ENCODE measurements at places on chromosomes 5 and 9. TPM values are rescaled to one million over a fixed set of nuclear protein-coding genes. Genes with fewer than 3 reads are reported as not detected.

DNA sequence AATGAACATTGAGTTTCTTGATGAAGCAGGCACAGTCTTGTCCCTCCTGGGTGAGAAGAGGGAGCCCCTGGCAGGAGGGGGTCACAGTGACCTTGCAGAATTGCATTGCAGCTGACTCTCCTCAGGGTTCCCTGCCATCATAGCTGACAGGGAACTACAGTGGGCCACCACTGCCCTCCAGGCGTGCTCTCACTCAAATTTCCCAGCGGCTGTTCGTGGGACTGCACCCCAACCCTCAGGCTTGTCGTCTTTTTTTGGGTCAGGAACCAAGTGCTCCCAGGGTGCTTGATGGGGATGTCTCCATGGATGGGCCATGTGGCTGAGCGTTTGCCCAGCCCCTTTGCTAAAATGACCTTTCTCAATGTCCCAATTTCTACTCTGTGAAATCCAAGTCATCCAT lies 215.8 kb downstream of the MELK start:
- no peak for DNase-seq

- no peak for DNase-seq
These were observed 49.0 kb downstream of the FOXI1 start for GRCh38 chr5:170154744-170155143.

GRCh38 chr9:133370685-133371084 lies 5.2 kb downstream of the SURF4 start:
- no peak for DNase-seq

DNA sequence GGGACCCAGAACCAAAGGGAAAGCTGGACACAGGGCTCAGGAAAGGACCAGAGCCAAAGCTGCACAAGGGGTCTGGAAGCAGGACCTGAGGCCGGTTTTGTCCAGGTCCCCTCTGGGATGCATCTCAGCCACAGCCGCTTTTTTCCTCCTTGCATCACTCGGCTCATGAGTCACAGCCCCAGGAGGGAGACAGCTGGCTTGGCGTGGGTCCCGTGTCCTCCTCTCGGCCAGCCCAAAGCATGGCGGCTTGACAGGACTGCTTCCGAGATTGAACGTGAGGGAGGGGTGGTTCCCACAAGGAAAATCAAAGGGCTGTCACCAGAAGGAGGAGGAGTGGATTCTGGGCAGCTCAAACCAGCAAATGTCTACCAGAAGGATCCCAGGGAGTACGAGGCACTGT lies 56.7 kb upstream of the CPLX2 start:
- DNase-seq: no peak

GRCh38 chr5:28473531-28474107 lies 1435.2 kb upstream of the CDH9 start:
- no peak for DNase-seq

GRCh38 chr9:110545705-110546104 lies 33.8 kb downstream of the SVEP1 start:
- no peak for DNase-seq

- peak; percentile 60 for DNase-seq
These were observed at the start of gene ELOVL7 for GRCh38 chr5:60843936-60844905. Gene ELOVL7, minus strand, starts transcription at chr5:60844269. Its CDS starts 56,872 bp downstream, at chr5:60787397.

- no peak for DNase-seq
These were observed 1.7 kb downstream of the AGGF1 start for GRCh38 chr5:77031891-77032290.

DNA sequence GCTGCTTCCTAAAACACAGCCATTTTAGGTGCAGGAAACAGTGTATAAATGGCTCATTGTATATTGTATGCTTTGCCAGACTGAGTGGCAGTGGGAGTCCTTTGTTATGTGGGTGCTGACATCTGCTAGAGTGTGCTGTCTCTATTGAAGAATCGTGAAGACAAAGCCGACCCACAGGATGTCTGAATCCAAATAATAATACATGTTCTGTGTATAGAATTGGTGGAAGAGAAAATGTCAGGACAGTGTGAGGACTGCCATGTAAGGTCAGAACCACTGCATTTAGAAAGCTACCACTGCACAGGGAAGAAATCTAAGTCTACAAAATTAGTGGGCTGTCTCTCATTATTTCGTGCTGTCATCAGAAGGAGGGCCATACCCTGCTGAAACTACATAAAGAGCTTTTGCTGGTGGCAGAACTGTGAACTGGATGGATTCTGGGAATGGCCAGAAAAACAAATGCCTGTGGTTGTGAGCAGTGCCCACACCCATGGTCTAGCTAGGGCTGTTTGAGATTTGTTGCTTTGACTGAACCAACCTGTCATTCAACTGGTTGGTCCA lies 2.5 kb downstream of the IL7R start:
- DNase-seq: no peak

- no peak for DNase-seq
These were observed 115.8 kb downstream of the DAB2IP start for GRCh38 chr9:121767171-121767769.

DNA sequence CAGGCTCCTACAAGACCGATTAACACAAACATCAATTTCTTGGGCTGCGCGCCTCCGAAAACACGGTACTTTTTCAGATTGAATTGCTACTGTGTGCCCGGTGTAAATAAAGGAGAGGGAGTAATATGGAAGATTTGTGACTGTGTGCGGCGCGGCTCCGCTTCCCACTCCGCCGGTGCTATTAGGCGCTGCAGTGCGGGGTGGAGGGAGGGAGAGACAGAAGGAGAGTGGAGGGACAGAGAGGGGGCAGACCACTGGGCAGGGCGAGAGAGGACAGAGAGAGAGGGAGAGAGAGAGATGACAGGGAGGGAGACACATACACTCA lies 24.7 kb upstream of the RNU6ATAC start:
- no peak for DNase-seq

DNA sequence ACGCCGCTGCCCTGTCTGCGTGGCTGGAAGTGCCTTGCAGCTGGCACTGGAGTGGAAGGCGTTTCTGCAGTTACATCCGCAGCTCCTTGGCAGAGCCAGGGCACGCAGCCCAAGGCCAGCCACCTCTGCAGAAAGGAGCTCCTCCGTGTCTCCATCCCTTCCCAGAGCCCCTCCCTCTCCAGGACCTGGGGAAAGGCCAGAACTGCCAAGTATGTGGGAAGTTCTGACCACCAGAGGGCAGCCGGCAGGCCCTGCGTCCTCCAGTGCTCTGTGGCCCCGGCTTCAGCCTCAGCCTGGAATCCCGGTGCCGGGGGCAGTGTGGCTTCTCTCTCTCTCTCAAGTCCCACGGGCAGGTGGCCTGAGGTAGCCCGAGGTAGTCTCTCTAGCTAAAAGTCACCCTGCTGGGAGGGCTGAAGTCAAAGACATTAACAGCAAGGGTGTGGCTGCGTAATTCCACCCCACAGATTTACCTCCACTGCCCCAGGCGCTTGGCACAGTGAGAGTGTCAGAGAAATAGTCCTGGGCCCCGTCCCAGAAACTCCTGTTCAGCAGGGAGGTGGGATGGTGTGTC lies 101.7 kb upstream of the FCN2 start:
- no peak for DNase-seq

DNA sequence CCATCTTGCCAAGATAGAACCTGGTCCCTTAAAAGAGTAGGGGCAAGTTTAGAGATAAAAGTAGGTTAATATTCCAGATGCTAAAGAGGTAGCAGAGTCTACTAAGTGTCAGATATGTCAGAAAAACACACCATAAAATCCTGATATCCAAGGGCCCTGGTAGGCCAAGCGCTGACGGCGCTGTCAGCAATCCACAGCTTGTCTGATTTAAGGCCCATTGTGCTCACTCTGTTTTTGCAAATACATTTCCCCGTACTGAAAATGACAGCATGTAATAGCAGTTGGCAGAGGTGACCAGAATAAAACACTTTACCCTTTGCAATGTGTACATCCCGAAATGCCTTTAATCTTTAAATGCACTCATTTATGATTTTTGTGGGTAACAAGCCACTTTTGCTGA lies 9.9 kb upstream of the NUDT12 start:
- no peak for DNase-seq

DNA sequence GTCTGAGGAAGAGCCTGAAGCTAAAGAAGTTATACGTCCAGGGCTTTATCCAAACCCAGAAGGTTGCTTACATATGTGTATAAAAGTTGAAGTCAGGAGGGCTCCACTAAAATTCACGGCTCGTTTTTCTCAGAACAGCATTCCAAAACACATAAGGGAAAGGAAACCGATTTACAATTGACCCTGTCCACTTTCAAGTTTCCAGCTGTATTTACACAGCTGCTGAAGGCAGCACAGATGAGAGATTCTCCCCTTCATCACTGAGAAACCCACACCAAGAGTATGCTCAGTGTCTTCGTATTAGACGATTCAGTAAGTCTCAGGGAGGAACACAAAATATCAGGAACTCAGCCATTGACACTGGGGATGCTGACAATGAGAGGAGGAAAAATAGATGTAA lies 5.9 kb upstream of the NREP start:
- no peak for DNase-seq

DNA sequence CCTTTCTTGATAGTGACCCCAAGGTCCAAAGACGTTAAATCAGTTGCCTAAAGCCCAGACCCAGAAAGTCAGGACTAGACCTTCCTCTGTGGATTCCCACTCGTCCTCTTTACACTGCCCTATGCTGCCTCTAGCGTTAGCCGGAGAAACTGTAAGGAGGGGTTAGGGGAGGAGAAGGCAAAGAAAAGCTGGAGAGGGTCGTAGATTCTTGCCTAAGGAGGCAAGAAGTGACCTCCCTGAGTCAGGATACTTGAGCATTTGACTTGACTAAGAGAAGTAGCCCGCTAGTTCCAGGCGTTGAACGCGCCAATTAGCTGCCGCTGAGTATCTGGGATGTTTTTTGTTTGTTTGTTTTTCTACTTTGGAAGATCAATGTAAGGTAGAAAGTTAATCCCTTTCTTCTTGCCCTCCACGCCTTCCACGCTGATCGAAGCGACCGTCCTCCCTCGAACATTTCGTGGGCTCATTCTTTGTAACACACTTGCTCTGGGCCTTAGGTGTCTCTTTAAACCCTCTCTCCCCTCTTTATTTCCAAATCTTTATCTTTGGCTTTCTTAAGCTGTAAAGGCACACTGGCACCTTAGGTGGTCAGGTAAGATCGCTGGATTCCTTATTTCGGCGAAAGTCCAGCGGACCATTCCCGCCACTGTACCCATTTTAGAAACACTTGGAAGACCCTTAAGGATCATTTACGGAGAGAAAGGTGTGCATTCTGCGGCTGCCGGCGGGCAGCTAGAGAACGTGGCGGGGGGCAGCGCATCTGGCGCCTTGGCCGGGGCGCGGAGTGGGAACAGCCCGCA lies 5.1 kb upstream of the RGMB start:
- no peak for DNase-seq

- no peak for DNase-seq
These were observed 174.0 kb downstream of the PALM2AKAP2 start for GRCh38 chr9:109953813-109954497.

DNA sequence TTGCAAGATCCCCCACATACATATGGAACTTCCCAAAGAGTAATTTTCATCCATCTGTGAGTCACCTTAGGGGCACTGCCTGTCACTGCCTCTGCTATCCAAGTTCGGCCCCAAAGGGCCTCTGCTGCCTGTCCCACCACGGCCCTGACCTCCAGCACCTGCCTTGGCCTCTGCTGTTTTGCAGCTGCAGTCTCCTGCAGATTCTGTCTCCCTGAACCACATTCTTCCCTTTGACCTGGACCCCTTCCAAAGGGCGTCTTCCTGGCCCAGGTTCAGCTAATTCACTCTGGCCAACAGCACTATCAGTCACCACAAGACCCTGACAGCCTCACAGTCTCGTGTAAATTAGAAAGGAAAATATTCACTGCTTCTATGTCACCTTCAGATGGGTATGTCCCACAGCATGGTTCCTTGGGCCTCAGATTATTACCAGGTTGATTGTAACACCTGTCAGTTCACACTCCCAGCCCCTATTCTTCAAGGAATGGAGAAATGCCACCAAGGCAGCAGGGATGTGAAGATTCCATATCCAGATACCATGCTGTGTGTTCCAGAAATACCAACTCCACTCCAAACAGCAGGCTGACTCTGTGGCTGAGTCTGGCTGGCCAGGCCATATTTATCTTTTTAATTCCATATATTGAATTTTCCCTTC lies 479.3 kb downstream of the ARHGEF28 start:
- no peak for DNase-seq

GRCh38 chr9:78669591-78669990 lies 372.7 kb downstream of the PSAT1 start:
- DNase-seq: no peak

DNA sequence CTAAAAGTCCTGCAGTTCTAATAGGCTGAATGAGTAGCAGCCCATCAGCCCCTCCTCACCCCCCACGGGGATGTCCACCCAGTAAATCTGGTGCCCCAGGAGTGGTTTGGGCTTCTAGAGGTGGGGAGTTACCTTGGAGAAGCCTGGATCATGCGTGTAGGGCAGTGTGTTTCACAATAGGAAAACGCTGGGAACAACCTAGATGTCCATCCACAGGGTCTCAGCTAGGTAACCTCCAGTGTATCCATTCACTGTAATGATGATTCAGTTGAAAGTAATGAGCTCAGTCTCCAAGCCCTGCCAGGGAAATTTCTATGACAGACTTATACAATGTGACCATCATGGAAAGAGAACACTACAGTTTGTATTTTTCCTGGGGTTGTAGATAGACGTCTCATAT lies 51.8 kb downstream of the NDST1 start:
- DNase-seq: no peak

DNA sequence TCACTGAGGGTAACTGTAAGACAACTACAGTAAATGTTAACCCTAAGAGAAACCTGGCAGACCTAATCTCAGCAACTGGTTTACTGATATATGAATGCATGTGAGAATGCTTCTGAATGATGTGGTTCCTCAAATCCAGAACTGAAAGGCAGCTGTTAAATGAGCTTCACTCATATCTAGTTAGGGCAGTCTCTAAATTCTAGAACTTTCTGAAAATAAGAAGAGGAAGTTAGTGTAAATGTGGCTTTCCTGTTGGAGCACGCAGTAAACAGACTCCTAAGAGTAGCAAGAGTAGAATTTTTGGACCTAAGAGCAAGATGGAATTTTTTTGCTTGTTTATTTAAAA lies 117.9 kb upstream of the KCNN2 start:
- no peak for DNase-seq

DNA sequence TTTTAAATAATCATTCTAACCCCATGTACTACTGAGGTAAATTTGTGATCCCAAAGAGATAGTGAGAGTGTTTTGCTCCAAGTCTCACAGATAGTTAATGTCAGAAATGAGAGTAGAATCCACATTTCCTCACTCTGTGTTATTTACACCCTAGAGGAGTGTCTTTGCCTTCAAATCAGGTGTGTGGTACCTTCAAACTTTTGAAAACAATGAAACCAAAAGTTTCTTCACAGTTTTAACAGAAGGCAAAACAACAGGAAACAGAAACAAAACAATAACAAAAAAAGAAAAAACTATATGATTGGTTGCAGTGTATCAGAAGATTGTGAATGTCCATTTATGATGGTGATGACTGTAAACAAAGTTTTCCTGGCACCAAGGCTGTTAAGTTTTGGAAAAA lies 85.9 kb downstream of the ERBIN start:
- no peak for DNase-seq

GRCh38 chr5:135373736-135374515 lies 25.1 kb downstream of the MACROH2A1 start:
- DNase-seq: no peak

LCN1 gene
- not detected for polyA plus RNA-seq

PLCXD3 gene
- 0.47 TPM for polyA plus RNA-seq

FOXD4L5 gene
- polyA plus RNA-seq: 0.29 TPM

IRX4 gene
- polyA plus RNA-seq: 0.29 TPM

REEP5 gene
- 125 TPM for polyA plus RNA-seq

QRFP gene
- 0.50 TPM for polyA plus RNA-seq

CORO2A gene
- 1.7 TPM for polyA plus RNA-seq
